ENCODE measurements at places on chromosomes 3 and 15.

GRCh38 chr15:88376574-88377174 is 90.5 kb downstream of the MRPL46 start:
- ATAC-seq = no peak

DNA sequence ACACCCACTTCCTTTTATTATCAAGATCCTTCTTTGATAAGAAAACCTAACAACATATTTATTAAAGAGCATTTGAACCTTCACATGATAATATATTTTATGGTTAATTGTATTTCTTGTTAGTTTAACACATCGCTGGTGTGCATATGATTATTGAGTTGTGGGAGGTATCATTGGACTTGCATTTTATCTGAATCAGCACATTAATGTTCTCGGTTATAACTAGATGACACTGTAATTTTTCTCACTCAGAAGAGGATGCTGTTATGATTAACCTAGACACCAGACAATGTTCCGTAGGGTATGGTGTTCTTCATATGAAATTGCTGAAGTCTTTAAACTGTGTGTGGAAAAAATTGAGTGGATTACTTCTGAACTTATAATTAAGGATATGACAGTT is 1188.3 kb upstream of the EPHA6 start:
- no peak for ATAC-seq

DNA sequence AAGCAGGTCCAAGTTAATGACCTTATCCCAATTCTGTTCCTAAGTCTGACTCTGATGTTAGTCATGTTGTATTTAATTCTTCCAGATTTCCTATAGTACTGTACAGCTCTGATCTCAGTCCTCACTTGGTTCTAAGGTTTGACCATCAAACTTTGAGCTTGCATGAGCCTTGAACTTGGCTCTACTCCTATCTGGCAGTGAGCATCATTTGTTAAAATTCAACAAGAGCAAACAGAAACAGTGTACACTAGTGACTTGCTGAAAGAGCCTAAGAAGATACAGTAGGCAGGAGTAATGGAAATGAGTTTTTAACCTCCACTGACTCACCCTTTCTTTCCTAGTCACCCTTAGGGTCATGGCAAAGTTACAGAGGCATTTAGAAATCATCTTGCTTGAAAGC is 451.1 kb upstream of the TPRG1 start:
- ATAC-seq = peak; percentile 55

GRCh38 chr3:146554151-146554760 is 9.8 kb upstream of the PLSCR1 start:
- ATAC-seq = no peak

DNA sequence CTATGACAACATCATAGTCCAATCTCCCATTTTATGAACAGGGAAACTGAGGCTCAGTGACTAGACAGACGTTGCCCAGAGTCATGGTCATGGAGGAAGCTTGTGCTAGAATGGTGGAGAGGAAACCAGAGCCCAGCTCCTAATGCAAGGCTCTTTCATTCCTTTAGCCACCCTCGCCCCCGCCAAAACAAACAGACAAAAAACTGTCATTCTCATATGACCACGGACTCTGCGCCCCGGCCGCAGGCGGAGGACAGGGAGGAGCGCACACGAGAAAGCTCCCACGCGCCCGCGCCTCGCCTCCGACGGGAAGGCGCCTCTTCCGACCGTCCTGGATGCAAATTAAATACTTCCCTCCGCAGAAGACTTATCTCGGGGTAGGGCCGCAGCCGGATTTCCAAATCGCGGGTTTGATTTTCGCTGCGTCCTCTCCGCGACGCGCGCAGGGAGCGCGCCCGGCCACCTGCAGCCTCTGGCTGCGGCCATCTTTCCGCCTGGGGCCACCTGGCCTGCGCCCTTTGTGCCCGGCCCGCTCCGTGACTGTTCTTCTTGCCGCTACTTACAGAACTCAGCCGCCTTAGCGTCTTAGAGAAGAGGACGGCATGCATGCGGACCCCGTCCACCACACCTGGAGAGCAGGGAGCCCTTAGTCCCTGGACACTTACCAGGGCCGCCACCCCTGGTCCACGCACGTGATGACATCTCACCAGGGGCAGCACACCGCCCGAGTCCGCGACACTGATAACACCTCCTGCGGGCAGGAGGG is 670 bp upstream of the ATP13A3 start:
- no peak for ATAC-seq

DNA sequence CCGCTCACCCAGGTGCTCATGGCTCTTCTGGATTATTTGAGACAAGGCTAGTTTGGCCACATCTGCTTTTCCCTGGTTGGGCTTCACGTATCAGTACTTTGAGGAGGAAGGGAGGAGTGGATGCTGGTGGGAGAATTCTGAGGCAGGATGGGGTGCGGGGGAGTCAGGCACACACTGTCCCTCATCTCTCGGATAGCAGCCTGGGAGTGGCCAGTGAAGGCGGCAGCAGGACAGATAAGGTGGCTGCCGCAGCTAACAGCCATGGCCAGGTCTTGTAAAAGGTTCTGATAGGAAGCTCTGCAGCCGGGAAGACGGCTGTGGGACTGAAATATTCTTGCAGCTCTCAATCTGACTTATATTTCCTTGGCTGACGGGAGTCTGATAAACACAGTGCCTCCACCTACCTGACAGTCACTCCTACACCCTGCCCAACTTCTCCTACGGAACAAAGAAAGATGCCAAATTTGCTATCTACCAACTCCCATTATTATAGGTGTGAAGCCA is 87.3 kb downstream of the MESD start:
- no peak for ATAC-seq

DNA sequence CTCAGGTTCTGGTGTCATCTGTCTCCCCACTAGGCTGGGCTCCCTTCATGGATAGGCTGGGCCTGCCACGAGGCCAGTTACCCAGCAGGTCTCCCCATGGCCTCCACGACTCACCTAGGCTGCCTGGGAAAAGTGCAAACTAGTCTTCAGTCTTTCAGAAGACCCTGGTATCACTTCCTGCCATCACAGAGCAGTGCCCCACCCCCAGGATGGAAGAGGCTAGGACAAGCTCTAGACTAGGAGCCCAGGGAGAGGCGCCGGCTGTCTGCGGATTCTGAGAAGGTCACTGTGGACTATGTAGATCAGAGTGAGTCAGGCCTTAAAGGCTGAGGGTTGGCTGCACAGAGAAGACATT is 63.7 kb downstream of the CORO2B start:
- ATAC-seq = no peak

- ATAC-seq = peak; percentile 92
Observed at GRCh38 chr3:49673715-49674496, at the start of gene APEH. TSS of gene APEH (plus strand) at chr3:49674351. CDS start at chr3:49674402, 51 bp downstream.

DNA sequence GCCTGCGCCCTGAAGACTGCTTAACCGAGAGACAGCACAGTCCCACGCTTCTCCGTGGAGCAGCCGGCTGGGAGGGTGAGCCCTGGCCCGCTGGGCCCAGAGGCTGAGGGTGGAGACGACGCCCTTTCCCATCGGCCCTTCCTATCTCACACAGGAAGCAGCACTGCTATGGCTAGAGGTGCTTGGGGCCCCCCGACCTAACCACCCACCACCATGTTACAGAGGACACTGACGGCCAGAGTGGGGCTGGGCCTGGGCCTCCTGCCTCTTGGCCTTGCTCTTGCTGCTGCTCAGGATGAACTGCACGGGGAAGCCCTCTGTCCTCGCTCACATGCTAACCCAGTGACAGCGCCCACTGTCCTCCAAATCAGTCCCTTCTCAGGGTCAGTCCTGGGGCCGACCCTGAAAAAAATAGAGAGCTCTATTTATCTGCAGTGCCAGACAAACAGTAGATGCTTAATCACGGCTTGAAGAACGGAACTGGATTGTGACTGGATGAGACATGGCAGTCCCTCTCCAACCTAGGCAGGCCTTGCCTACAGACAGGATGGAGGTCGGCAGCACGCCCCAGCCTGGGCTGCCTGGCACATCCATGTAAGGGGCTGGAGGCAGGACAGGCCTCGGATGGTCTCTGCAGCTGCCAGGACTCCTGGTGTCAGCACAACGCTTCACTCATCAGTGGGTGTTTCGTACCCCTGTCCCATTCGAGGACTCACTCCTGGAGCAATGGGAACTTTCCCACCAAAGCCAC is 14.2 kb downstream of the TMEM44 start:
- ATAC-seq = no peak

DNA sequence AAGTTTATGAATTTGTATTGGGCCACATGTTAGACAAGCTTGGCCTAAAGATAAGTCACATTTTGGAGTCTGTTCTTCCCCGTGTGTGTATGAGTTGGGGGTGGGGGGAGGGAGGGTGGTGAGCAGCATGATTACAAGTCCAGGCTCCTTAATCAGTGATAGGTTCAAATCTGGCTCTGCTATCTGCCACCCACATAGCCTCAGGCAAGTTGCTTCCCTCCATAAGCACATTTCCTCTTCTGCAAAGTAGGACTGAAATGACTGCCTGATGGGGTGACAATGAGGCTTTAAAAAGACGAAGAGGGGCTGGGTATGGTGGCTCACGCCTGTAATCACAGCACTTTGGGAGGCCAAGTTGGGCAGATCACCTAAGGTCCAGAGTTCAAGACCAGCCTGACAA is 1.1 kb upstream of the SPATA12 start:
- ATAC-seq = no peak

GRCh38 chr3:194395212-194395611 is 3.9 kb downstream of the GP5 start:
- ATAC-seq = no peak

DNA sequence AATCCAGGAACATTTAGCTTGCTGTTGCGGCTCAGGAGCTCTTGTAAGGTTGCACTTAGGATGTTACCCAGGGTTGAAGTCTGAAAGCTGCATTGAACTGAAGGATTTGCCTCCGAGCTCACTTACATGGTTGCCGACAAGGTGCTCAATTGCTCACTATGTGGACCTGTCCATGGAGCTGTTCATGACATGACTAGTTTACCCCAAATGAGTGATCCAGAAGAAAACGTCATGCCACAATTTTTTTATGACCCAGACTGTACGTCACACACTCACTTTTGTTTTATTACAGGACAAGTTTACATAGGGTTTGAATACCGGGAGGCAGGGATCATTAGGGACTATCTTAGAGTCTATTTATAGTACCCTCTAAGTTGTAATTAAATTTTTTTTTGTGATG is 21.0 kb upstream of the CLDN11 start:
- ATAC-seq = no peak

All from SK-N-SH treated with all-trans-retinoic acid at 6 μM for 48 hours (cell line).